ENCODE measurements at places on chromosomes 11 and 22.
A peak's percentile ranks its signal among the peaks of the same experiment; 100 is the strongest.

- peak; percentile 41 for DNase-seq
Observed at GRCh38 chr22:43993072-43993760, 30.9 kb upstream of the PARVB start.

GRCh38 chr11:62176766-62177165 lies 13.2 kb upstream of the SCGB1D1 start:
- DNase-seq: no peak

DNA sequence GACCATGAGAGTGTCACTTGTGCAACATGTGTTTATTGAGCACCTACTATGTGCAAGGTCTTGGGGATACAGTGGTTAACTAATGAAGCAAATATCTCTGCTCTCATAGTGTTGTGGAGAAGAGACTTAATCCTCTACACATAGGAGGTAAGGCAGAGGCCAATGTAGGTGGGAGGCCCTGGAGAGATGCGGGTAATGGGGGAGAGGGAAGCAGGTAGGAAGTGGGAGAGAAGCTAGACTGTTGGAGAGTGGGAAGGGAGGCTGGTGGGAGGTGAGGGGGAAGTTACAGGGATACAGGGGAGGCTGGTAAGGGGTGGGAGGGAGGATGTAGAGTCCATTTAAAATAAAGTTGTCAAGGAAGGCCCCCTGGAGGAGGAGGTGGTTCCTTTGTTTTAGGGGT lies 240.0 kb downstream of the MIAT start:
- no peak for DNase-seq

GRCh38 chr22:20003304-20003703 lies 13.3 kb downstream of the ARVCF start:
- DNase-seq: no peak

GRCh38 chr22:50706481-50707125 lies 31.4 kb upstream of the ACR start:
- no peak for DNase-seq

DNA sequence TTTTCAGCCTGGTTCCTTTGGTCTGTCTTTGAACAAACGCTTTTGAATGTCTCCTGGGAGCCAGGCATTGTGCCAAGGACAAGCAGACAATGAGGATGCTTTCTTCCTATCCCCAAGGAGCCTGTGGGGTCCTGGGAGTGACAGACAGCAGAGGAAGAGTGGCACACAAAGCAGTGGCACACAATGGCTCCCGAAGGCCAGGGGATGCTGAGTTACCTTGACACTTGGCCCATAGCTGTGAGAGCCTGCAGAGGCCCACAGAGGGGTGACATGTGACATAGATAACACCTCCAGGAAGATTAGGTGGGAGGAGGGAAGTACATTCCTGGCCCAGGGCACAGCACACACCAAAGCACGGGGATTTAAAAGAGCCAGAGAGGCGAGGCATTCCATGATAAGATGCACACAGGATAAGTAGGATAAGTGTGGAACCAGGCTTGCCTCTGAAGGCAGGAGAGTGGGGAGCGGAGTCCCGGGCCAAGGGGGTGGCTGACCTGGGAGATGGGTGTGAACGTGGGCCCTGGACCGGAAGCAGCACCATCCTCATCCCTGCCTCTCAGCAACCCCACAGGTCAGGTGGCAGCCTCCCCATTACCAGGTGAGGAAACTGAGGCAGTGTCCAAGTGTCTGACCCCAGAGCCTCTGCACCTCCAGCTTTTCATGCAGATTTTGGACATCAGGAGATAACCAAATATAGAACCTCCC lies 6.3 kb downstream of the UPB1 start:
- no peak for DNase-seq

Measured in LHCN-M2 (cell line).